ENCODE measurements at places on chromosomes 12 and 14.
A peak's percentile ranks its signal among the peaks of the same experiment; 100 is the strongest.

GRCh38 chr14:23093526-23093925, 1.4 kb downstream of the ACIN1 start:
- DNase-seq, result no peak

DNA sequence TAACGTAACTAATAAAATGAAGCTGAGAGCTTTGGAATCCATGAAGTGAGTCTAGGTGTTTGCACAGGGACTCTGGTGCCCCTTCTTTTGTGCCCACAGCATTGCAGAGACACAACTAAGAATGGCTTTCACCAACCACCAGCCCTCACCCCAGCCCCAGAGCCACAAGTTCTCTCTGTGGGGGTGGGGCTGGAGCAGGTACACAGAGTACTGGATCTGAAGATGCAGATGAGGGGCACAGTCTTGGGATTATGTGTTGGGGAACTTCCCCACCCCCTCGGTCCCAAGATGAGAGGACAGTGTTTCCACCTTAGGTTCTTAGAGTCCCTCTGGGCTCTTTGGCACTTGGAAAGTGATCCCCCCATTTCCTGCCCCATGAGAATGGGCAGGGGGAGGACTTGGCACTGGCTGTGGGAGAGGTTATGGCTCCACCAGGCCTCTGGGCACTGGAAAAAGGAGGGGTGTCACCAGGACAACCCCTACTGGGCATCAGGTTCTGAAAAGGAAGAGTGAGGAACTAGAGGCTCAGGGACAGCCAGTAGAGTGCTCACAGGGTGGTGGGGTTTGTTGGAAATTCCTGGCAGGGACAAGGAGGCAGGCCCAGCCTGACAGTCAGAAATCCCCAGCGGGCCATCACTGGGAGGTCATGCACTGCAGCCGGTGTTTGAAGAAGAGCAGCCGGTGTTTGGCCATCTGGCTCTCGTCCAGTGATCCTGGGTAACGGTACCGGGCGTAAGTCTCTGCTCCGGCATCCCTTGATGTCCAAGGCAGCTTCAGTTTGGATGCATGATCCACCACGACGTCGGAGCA, 6.7 kb downstream of the B4GALNT1 start:
- no peak for DNase-seq

- no peak for DNase-seq
These were observed 30.8 kb downstream of the KTN1 start for GRCh38 chr14:55610713-55611370.

- DNase-seq, result no peak
These were observed 91.1 kb downstream of the ARMH4 start for GRCh38 chr14:58060898-58061297.

GRCh38 chr14:73393375-73393774, 65.0 kb downstream of the NUMB start:
- DNase-seq, result no peak

DNA sequence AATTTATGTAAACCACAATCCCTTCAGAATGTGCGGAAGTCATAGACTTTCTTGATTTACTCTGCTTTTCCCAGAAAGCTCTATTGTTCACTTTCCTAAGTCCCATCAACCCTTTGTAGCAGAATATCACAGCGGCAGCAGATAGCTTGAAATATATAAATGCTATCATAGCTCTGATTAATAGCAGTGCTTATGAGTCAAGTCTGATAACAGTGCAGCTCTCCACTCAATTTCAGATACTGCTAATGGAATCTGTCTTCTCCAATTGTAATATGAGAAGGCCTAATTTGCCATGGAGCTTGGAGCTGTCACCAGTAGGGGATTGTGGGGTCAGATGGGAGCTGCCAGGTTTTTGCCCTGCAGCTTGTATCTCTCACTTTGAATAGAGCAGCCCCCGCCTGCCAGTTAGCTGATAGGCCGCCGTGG, 10.9 kb downstream of the TMEM260 start:
- no peak for DNase-seq

DNA sequence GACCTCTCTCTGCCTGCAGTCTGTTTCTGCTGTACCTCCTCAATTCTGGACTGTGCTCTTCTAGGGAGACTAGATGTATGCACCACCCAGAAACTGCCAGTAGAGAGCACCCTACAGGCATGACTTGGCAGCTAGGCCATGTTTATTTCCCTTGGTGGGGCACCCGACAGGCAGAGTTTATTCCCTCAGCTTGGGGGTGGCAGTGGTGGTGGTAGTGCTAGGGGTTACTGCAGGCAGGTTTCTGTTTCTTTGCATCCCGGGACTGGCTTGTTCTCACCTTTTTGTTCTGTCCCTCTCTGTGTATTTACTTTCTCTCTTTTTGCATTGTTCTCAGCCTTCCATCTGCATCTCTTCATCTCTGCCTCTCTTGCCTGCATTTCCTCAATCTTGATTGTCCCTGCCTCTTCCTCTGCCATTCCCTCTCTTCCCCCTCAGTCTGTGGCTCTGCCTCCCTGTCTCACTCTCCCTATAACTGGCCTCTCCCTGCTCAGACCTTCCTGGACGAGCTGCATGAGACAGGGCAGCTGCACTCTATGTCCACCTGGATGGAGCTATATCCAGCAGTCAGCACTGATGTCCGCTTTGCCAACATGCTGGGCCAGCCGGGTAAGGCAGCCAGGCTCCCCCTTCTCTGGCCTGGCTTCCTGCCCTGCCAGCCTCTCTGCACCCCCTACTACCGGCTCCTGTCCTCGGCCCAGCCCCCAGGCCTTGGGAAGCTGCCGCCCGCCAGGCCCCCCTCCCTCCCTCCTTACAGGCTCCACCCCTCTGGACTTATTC, 13.8 kb downstream of the PRPF40B start:
- peak; percentile 13 for DNase-seq

DNA sequence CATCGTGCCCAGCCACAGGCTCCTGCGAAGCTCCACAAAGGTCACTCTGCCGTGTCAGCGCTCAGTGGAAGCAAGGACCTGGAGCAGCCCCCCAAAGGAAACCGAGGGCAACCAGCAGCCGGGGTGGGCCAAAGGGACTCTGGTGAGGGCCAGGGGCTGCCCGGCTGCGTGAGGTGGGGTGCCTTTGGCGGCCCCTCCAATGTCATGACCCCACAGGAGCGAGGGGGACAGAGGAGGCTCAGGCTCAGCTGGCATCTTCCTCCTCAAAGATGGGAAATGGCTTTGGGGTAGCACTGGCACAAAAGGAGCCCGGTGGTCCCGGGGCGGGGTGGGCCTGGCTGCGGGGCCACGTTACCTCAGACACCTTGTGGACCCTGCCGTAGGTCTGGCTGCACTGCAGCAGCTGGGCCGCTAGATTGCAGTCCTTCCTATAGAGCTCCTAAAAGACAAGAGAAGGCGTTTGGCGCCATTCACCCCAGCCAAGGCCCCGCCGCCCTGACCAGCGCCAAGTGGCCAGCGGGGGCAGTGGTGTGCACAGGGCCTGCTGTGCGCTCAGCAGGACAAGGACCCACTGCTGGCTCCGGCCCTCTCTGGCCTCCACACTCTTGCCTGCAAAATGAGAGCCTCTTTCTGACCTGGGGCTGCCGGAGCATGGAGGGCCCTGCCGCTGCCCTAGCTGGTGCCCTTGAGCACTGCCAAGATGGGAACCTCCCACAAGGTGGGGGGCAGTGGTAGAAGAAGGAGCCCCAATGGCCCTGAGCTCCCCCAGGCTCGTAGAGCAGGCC, 46.9 kb downstream of the BEGAIN start:
- DNase-seq, result no peak

DNA sequence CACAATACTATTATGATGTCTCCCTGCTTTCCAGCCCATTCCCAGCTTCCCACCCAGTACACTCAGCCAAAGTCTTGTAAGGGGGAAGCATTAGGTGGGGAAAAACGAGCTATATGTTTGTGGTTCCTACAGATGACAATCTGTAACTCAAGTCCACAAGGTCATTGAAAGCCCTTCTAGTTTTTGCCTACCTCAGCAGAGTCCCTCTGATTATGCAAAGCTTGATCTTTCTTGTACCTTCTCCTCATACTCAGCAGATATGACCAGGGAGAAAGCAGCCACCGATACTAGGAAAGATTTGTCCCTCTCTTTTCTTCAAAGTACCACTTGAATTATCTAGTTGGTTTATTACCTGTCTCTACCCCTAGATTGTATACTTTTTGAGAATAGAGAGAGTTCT, 10.6 kb downstream of the CMAS start:
- DNase-seq, result no peak

DNA sequence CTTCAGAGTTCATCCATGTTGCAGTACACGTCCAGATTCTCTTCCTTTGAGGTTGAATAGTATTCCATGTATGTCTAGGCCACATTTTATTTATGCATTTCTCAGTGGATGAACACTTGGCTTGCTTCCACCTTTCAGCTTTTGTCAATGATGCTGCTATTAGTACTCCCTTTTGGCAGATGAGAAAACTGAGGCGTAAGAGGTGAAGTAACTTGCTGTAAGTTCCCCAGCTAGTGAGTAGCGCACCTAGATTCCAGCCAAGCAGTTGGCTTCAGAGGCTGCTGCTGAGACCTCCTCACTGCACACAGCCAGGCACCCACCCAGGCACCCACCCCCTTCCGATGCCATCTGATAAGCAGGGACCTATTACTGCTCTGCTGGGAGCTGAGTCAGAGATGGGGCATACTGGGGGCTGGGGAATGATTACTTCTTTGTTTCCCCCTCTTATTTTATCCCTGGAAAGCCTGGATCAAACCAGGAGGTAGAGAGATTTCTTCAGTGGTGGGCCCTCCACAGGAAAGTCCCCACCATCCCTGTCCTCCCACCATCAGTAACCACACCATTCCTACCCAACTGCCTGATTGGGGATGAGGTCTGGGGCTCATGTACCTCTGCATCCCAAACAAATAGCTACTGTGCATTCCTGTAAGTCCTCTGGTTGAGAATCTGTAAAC, 234.6 kb downstream of the PCNX1 start:
- DNase-seq, result no peak

Measured in activated CD4-positive, CD25-positive, alpha-beta regulatory T cell (primary cell).